ENCODE measurements at places on chromosomes 3 and 15. TPM values are rescaled to one million over a fixed set of nuclear protein-coding genes. Genes with fewer than 3 reads are reported as not detected.
A peak's percentile ranks its signal among the peaks of the same experiment; 100 is the strongest.

GRCh38 chr3:3696345-3696744 lies 102.9 kb upstream of the LRRN1 start:
- no peak for DNase-seq

ZNF860 gene
- total RNA-seq: 7.9 TPM

CEP19 gene
- total RNA-seq: 2.4 TPM

C2CD4A gene
- not detected for total RNA-seq

DNA sequence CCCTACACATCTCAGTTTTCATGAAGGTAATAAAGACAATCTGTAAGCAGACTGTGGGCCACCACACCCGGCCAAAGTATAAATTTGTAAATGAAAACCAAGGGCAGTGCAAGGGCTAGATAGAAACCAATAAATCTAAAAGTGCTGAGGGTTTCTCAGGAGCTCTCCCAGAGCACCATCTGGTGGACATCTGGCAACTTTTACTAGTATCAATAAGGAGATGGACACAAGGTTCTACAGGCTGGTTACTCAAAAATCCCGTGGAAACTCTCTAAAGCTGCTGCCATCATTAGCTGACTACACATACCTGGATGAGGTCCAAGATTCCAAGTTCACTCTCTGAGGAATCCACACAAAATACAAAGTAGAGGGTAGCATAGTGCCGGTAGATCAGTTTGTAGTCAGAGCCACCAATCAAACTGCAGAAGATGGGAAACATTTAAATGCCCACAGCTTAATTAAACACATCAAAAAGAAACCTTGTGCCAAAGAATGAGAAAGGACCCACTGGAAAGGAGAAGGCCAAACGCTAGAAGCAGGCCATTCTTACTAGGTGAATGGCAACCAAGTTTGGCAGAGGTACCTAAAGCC lies 5.5 kb downstream of the AP3S2 start:
- DNase-seq: no peak

GRCh38 chr3:52254608-52255007 lies 9.0 kb downstream of the PPM1M start:
- DNase-seq: no peak

LAMB2 gene
- total RNA-seq: 153 TPM

FBXW12 gene
- total RNA-seq: not detected

DNA sequence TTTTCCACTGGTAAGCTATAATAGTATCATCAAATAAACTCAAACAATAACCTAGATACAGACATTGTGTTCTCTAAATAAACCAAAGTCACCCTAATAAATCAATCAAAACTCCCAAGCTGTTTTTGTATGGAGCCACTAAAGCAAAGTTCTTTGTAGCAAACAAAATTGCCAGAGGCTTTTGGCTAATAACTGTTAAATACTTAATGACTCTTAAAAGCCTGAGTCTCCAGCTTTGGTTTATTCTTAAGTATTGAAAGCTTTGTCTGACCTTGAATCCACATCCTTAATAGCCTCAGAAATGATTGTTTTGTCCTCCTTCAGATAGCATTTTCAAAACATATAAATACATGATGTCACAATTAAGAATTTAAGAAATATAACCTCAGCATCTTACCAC lies 725.3 kb downstream of the SI start:
- DNase-seq: no peak

NLGN1 gene
- not detected for total RNA-seq

GRCh38 chr15:29024662-29025061 lies 138.9 kb downstream of the APBA2 start:
- DNase-seq: no peak

DNA sequence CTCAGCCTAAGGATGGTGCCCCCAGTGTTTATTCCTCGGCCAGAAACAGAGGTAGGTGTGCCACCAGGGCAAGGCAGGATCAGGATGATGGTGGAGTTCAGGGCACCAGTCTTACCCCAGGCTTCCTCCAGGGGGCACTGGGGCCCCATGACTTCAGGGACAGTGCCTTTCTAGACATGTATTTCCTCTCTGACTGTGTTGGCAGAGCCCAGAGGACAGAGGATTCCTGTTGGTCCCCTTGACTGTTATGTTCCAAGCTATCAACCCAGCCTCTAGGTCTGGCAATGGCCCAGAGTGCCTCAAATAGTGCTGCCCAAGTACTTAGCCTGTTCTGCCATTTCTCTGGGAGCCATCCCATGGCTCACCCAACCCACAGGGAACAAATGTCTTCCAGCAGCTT lies 2.8 kb downstream of the HEMK1 start:
- DNase-seq: no peak

DNA sequence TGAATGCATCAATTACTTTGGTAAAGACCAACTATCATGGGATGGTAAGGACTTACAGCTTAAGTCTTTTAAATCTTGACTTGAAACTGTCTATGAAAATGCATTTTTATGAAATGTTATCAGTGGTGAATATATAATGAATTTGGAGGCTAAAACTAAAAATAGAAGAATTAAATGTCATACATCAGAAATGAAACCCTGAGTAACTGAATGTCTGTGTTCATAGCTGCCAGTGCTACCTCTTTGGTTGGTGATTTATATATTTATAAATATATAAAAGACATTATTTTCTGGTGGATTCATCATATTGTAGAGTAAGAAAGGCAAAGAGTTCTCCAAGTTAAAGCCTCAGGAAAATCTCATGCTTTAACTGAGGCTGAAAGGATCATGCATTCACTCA lies 12.2 kb downstream of the SLC12A6 start:
- no peak for DNase-seq

- DNase-seq: no peak
These were observed 37.1 kb downstream of the REC114 start for GRCh38 chr15:73480050-73480449.

DNA sequence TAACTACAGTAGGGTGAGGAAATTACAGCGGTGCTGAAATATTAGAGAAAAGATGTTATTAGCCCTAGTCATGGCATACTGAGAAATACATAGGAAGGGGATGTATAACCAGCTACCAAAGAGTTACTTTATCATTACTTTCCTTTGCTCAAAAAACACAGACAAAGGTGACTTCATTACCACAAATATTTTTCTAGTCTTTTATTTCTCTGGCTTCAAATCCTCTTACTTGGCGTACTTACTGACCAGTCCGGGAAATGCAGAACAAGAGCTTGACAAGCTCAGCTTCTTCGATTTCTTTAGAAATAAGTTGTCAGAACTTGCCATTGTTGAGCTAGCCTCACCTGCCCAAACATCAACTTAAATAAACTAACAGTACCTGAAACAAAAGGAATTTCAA lies 142.1 kb upstream of the TMCO5A start:
- no peak for DNase-seq

DNA sequence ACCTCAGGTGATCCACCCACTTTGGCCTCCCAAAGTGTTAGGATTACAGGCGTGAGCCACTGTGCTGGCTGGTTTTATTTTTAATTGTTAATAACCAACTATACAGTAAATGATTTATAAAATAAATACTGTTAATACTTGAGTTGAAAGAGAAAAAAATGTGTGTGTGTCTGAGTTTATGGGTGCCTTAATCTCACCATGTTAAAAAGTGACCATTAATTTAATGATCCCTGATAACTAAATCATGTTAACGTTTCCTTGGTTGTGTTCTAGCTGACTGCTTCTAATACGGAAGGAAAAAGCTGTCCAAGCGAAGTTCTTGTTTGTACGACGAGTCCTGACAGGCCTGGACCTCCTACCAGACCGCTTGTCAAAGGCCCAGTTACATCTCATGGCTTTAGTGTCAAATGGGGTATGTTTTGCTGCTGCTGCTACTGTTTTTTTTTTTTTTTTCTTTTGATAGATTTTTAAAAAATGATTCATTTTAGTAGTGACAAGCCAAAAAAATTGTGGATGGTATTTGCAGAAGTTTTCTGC lies 113.5 kb downstream of the GHSR start:
- peak; percentile 33 for DNase-seq

SYNPR gene
- not detected for total RNA-seq

PIK3R4 gene
- 37.6 TPM for total RNA-seq

DNA sequence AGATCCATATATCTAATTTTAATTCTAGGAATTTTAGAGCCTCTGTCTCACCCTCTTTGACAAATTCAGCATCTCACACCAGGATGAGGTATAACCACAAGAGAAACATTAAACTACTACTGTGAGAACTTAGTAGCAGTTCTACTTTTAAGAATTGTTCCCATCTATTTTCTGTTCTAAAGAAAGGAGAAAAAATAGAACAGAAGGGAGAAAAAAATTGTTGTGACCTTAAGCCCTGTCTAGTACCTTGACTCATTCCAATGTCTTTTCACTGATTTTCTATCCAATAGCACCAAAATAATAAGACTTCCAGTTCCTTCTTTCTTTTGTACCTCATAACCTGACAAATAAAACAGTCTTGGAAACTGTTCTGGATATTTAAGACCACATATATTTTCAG lies 37.0 kb downstream of the FRMD5 start:
- no peak for DNase-seq

- DNase-seq: peak; percentile 11
These were observed 65.3 kb downstream of the CHAC1 start for GRCh38 chr15:41018534-41018933.

DNA sequence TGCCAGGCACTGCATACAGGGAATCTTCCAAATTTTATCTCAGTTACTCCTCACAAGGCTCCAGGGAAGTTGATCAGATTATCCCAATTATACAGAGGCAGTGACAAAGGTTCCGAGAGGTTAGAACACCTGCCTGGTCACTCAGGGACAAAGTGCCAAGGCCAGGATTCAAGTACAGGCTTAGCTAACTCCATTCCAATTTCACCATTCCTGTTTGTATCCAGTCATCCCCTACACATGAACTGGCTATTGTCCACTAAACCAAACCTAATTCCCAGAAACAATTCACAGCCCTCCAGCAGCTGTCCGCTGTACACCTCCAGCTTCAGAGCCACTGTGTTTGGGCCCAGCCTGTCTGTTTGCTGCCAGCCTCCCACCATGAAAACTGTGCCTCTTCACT lies 16.0 kb downstream of the MUC13 start:
- DNase-seq: no peak

- peak; percentile 67 for DNase-seq
These were observed 72.6 kb upstream of the TNFSF10 start for GRCh38 chr3:172595664-172596393.

IL5RA gene
- not detected for total RNA-seq

GRCh38 chr3:71495708-71496472 lies 87.6 kb downstream of the FOXP1 start:
- peak; percentile 86 for DNase-seq

GRCh38 chr3:122689587-122689986 lies 8.9 kb downstream of the PARP14 start:
- DNase-seq: no peak

SLC51A gene
- not detected for total RNA-seq

GRCh38 chr3:126031981-126032471 lies 51.9 kb downstream of the SLC41A3 start:
- DNase-seq: no peak

LSMEM2 gene
- not detected for total RNA-seq

GRCh38 chr3:179819379-179819778 lies 166.5 kb downstream of the USP13 start:
- no peak for DNase-seq

DNA sequence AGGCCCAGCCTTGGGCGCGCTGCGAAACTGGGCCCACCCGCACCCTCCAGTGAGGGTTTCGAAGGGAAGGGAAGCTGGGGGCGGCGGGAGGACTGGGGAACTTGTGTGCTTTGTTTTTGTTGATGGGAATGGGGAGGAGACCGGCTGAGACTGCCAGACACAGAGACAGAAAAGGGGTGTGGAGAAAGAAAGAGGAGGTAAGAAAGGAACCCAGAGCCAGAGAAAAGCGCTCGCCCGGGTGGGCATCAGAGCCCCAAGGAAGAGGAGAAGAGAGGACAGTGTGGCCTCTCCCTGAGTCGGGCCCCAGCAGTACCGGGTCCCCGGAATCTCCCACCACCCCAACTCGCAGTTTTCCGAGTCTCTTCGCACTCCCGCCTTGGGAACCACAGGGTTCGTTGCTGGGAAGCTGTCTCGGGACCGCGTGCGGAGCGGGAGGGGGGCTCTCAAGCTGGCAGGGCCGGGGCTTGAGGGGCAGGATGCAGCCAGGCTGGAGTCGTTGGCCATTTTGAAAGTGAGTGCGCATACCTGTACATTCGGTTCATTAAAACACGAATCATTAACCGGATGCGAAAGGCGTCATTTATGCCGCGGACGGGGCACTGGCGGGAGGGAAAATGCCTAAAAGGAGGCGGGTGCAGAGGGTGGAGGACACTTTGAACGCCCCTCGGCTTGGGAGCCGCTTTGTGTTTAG lies 3.1 kb downstream of the SKOR1 start:
- DNase-seq: no peak

GRCh38 chr3:187230011-187230410 lies 32.7 kb downstream of the RTP1 start:
- no peak for DNase-seq

GRCh38 chr3:43966126-43966525 lies 275.4 kb downstream of the ABHD5 start:
- no peak for DNase-seq

SLC24A5 gene
- not detected for total RNA-seq

TMEM212 gene
- total RNA-seq: not detected

SAMMSON gene
- not detected for total RNA-seq

GRCh38 chr3:130939753-130940152 lies 45.9 kb downstream of the ATP2C1 start:
- no peak for DNase-seq

TM4SF1 gene
- total RNA-seq: 79.5 TPM

EBLN2 gene
- 1.9 TPM for total RNA-seq

- no peak for DNase-seq
These were observed 45.7 kb upstream of the RAB6B start for GRCh38 chr3:133941415-133941821.

DNA sequence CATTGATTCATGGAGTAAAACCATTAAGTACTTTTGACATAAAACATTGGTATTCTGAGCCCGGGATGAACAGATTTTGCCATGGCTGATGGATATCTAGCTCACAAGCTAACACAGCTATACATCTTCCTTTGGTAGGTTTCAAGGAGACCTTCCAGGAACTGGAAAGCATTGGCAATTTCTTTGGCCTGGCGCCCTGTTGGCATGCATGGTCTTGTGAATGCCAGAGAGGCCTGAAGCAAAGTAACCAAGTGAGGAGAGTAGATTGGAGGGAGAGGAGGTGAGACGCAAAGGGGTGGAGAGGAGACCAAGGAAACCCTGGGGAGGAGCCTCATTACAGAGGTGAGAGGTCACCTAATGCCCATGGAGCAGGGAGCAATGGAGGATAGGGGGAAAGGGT lies 67.2 kb downstream of the SQOR start:
- DNase-seq: peak; percentile 23

DGKG gene
- total RNA-seq: not detected

HAUS2 gene
- 36.5 TPM for total RNA-seq

LRTM1 gene
- not detected for total RNA-seq
